ENCODE measurements at places on chromosomes 7 and 10. TPM values are rescaled to one million over a fixed set of nuclear protein-coding genes. Genes with fewer than 3 reads are reported as not detected.

The NKX6-2 gene
- not detected for total RNA-seq

The FAM25G gene
- total RNA-seq = not detected

The CDH23 gene
- total RNA-seq = under 0.01 TPM

The LRRC18 gene
- not detected for total RNA-seq

The PAOX gene
- total RNA-seq = 5.6 TPM

The CLRN3 gene
- not detected for total RNA-seq

The GNAT3 gene
- not detected for total RNA-seq

The PDCD4 gene
- total RNA-seq = 35.2 TPM

The MSMB gene
- total RNA-seq = not detected

The BLNK gene
- not detected for total RNA-seq

The TRIM74 gene
- total RNA-seq = not detected

The MYO1G gene
- 0.05 TPM for total RNA-seq

The MCMBP gene
- 50.6 TPM for total RNA-seq

The PDE1C gene
- total RNA-seq = 0.74 TPM
